Gastrocnemius medialis (tissue), 4 donors: ENCODE measurements at places on chromosomes 6 and 20. TPM values are rescaled to one million over a fixed set of nuclear protein-coding genes. Genes with fewer than 3 reads are reported as not detected.

GRCh38 chr6:1136415-1136774 lies 175.5 kb upstream of the FOXQ1 start:
- H3K36me3 ChIP-seq = no peaks in the 10 kb centered on the region
- DNase-seq = no peak
- no peak overlapping the region for H3K27ac ChIP-seq

The LGSN gene
- not detected for total RNA-seq

The KCNG1 gene
- total RNA-seq = not detected

The MGME1 gene
- total RNA-seq = 5.2 TPM

The CTSA gene
- 59.2 TPM for total RNA-seq

GRCh38 chr6:170135461-170135820 lies 155.4 kb downstream of the DLL1 start:
- no peaks in the 10 kb centered on the region for H3K36me3 ChIP-seq
- no peak for DNase-seq
- peaks cover 17% of the 10 kb centered on the region for H3K4me1 ChIP-seq
- no peak overlapping the region for H3K4me3 ChIP-seq

GRCh38 chr20:44963325-44964215 lies 2.7 kb upstream of the STK4 start:
- H3K27me3 ChIP-seq = no peaks in the 10 kb centered on the region
- H3K27ac ChIP-seq = no peak overlapping the region
- no peak for DNase-seq
- H3K4me1 ChIP-seq = peaks cover 29% of the 10 kb centered on the region
- no peaks in the 10 kb centered on the region for H3K36me3 ChIP-seq

DNA sequence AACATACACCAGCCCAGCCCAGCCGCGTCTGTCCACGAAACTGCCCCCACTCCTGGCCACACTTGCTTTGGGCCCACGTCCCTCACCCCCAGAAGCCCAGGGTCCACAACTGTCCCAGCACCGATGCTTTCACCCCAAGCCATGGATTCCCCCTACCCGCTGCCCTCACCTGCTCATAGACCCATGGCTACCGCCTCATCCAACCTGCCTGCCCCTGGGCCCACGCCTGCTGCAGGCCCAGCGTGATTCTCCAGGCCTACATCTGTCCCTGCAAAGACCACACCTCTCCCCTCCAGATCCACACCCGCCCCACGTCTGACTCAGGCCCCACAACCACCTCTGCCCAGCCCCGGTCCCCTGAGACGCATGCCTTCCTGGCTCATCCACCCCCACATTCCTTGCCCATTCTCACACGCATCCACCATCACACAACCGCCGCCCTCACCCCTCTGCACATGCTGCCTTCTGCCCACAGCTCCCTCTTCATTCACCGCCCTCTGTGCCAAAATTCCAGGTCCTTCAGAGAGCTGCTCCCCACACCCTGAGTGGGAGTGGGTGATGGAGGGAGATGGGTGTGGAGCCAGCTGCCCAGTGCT lies 86.7 kb downstream of the GRM4 start:
- H3K27me3 ChIP-seq = peaks cover 25% of the 10 kb centered on the region
- DNase-seq = no peak
- no peak overlapping the region for H3K4me3 ChIP-seq
- H3K27ac ChIP-seq = no peak overlapping the region
- H3K36me3 ChIP-seq = no peaks in the 10 kb centered on the region

DNA sequence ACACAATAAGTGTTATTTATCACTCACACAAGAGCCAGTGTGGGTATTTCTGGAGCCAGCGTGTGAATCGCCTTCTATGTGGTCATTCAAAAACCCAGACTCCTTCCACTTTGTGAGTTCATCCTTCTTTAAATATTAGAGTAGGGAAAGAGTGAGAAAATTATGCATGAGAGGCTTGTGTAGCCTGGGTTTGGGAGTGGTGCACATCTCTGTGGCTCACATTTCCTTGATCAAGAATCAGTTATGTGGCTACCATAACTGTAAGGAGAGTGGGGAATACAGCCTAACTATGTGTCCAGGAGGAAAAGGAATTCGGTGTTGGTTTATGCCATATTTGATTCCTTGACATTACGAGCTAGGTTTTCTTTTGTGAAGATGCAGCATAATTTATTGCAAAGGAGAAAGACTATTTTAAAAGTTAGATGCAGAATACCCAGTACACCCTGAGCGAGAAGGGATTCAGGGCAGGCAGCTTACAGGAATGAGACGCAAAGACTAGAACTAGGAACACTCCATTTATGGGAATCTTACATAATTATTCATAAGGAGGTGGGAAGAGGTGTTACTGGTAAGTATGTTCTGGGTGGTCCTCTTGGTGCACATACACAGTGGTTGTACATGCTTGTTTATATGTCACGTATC lies 638.5 kb downstream of the COL12A1 start:
- no peak for DNase-seq
- no peaks in the 10 kb centered on the region for H3K27me3 ChIP-seq
- H3K4me1 ChIP-seq = no peaks in the 10 kb centered on the region
- no peak overlapping the region for H3K4me3 ChIP-seq
- no peak overlapping the region for H3K27ac ChIP-seq

- no peaks in the 10 kb centered on the region for H3K36me3 ChIP-seq
- H3K4me3 ChIP-seq = no peak overlapping the region
- H3K27ac ChIP-seq = no peak overlapping the region
- no peaks in the 10 kb centered on the region for H3K27me3 ChIP-seq
- peaks cover 7% of the 10 kb centered on the region for H3K4me1 ChIP-seq
These were observed 27.8 kb downstream of the FYN start for GRCh38 chr6:111845441-111845871.

DNA sequence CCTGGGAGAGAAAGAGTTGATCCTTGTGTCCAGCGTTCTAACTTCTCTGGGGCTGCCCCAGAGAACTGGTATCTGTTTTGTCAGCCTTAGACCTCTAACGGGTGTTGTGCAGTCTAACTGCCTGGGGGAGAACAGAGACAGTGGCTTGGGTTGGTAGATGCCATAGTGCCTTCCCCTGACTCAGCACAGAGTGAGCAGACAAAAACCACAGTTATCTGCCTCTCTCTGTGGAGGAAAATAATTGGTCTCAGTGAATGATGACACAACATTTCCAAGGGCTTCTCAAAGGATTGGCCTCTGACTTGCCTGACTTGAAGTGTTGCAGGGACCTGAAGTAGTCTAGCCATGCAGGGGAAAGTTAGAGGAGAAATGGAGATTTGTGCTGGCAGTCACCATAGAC lies 226.2 kb upstream of the MAN1A1 start:
- H3K27ac ChIP-seq = no peak overlapping the region
- no peaks in the 10 kb centered on the region for H3K27me3 ChIP-seq
- H3K4me1 ChIP-seq = no peaks in the 10 kb centered on the region
- H3K4me3 ChIP-seq = no peak overlapping the region

The YTHDF1 gene
- total RNA-seq = 45.7 TPM

GRCh38 chr6:5752391-5752680 lies 254.4 kb downstream of the NRN1 start:
- no peak overlapping the region for H3K4me3 ChIP-seq
- H3K36me3 ChIP-seq = no peaks in the 10 kb centered on the region
- peak; percentile 61 for DNase-seq
- H3K4me1 ChIP-seq = peaks cover 61% of the 10 kb centered on the region
- H3K27ac ChIP-seq = peak overlapping the region; percentile 94

DNA sequence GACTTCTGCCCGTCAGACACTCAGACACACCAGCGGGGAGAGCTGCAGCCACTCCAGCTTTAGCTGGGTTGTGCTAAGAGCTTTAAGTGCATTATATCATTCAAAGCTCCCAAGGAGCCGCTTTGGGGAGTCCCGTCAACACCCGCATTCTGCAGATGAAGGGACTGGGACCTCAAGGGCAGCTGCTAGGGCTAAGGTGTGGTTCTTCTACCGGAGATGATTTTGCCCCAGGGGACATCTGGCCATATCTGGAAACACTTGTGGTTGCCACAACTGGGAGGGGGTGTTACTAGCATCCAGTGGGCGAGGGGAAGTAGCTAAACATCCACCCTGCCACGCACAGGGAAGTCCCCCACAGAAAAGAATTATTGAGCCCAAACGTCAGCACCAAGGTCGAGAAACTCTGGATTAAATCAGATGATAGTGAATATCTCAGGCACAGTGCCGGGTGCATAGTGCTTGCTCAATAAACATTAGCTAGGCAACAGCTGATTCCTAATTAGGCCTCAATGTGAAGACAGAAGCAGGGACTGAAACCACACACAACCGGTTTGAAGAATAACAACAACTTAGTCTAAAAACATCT lies 29.6 kb downstream of the PMEPA1 start:
- no peak overlapping the region for H3K27ac ChIP-seq
- peaks cover 8% of the 10 kb centered on the region for H3K4me1 ChIP-seq
- H3K27me3 ChIP-seq = no peaks in the 10 kb centered on the region
- no peaks in the 10 kb centered on the region for H3K36me3 ChIP-seq
- no peak overlapping the region for H3K4me3 ChIP-seq
- no peak for DNase-seq

The FAM162B gene
- 1.8 TPM for total RNA-seq

GRCh38 chr6:23447731-23448130 lies 678.3 kb upstream of the NRSN1 start:
- no peaks in the 10 kb centered on the region for H3K27me3 ChIP-seq
- H3K4me1 ChIP-seq = peaks cover 10% of the 10 kb centered on the region
- H3K36me3 ChIP-seq = no peaks in the 10 kb centered on the region
- no peak for DNase-seq

The SIRPD gene
- total RNA-seq = not detected
